ENCODE measurements at places on chromosomes 13 and 19.

GRCh38 chr19:10353793-10354391, 14.5 kb upstream of the ICAM3 start:
- no peak for DNase-seq

DNA sequence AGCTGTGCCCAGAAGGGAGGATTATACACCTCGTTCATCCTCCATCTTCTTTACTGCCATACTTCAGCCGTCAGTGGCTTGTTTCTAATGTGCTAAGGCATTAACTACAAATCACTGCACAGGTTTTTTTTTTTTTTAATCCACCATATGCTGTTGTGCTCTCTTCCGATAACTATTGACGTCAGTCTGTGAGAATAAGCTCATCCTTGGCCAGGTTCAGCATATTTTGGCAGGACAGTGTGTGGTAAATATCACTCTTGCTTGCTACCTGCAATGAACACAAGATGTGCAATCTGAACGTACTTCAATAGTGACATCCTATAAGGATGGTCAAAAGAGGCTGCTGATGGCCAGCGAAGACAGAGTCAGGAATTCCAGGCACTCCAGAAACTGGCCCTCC, 2030.7 kb upstream of the PCDH20 start:
- no peak for DNase-seq

- no peak for DNase-seq
These were observed at the start of gene PVR for GRCh38 chr19:44643605-44644401. PVR (plus strand) TSS chr19:44643910; CDS start chr19:44644097, 187 bp downstream.

DNA sequence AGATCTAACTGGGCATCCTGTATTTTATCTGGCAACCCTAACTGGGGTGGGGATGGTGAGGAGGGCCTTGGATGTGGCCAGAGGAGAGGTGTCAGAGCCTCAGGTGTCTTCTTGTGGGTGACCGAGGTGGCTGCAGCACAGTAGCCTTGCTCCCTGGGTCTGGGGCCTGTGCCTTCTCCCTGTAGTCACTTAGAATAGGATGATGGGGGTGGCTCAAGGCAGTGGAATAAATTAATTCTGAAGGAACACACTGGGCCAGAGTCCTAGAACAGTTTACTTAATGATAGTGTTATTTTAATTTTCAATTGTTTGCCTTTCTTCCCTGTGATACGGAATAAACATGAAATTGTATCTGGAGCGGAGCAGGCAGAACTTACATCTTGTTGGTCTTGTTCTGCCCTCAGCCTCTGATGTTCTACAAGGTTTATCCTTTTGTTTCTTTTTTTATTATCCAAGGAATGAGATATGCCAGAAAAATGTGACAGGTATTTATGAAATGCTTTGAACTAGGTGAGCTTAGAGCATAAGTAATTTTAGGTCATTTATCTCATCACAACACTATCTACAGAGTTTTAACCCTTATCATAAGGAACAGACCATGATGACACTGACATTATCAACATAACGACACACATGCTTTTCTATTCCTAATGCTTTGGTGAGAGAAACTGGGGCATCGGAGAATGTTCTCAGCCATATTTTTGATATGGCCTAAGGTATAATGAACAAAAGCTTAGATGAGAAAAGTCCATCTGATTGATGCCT, 51.4 kb downstream of the LRCH1 start:
- DNase-seq, result no peak

- no peak for DNase-seq
These were observed 241.4 kb downstream of the ENOX1 start for GRCh38 chr13:43545317-43545874.

GRCh38 chr19:35253316-35254286, 4.8 kb downstream of the LSR start:
- no peak for DNase-seq

DNA sequence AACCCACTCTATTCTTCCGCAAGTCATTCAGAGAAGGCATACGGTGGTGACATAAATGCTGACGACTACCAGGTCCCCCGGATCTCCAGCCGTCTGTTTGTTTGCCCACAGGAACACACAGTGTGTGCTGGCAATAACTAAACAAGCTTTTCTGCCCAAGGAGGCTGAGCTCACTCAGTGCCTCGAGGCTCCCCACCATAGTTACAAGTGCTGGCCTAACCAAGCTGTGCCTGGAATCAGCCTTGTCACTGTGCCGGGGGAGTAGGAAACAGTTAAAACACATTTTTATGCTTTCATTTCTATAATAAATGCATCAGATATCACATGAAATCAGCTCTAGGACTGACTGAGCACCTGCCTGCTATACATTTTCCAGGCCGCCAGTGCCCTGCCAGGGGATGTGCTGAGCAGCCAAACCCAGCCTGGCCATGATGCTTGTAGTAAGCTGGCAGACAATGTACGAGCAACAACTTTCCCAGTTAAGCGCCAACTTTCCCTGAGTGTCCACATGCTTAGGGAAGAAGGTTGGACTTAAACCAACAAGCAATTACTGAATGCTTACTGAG, 28.1 kb downstream of the BRD4 start:
- DNase-seq, result no peak

DNA sequence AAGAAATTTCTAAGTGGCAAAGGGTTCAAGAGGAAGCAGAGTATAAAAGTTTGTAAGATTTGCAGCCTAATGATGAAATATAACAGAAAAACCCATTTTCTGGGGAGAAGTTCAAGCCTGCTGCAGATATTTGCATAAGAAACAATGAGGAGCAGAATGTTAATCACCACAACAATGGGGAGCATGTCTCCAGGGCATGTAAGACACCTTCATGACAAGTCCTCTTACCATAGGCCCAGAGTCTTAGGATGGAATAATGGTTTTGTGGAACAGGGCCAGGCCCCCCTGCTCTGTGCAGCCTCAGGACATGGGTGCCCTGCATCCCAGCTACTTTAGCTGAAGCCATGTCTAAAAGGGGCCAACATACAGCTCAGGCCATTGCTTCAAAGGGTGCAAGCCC, 809.0 kb upstream of the SLITRK5 start:
- DNase-seq, result no peak

DNA sequence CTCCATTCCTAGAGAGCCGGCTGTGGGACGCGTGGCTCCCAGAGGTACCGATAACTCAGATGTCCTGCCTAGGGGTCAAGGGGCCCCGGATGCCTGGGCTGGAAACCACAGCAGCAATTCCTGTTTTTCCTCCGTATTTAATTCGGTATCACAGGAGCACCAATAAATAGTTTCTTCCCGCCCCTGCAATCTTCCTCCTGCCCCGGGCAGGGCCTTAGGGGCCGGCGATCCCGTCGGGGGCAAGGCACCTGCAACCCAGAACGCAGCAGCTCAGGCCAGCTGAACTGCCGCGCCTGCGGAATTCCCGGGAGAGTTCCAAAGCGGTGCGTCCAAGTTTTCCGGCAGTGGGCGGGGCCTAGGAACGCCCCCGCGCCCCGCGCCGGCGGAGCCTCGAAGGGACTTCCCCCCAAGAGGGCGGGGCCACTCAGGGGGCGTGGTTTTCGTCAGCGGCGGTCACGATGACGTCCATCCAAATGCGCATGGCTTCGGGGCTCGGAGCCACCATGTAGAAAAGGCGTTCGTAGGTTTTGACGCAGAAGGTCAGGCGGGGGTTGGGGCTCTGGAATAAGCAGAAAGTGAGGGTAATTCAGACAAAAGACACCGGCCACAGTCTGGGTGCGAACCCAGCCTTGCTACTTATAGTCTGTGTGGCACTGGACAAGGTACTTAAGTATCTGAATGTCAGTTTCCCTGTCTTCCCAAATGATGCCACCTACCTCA, 9.7 kb upstream of the LYPD3 start:
- DNase-seq, result peak; percentile 12

DNA sequence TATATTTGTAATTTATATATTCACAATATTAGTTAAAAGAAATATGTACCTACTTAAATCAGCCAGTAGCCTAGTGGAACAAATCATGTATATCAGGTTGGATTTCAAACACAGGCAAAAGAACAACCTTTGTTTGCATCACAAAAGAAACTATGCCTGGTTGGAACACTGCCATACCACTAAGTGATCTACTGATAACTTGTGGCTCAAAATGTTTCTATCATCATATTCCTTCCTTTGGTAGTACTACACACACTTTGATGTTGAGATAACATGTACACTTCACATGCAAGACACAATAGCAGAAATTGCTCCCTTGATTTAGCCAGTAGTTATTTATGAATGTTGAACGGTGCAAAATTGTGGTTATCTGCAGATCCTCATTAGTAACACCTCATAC, 146.0 kb upstream of the GPC6 start:
- no peak for DNase-seq

- no peak for DNase-seq
These were observed 1.7 kb downstream of the KLK4 start for GRCh38 chr19:50909240-50910070.

GRCh38 chr13:101412076-101412475, 4.2 kb downstream of the NALCN start:
- no peak for DNase-seq

- DNase-seq, result no peak
These were observed 22.3 kb downstream of the KCTD4 start for GRCh38 chr13:45178349-45179162.

- DNase-seq, result no peak
These were observed 2.3 kb downstream of the PPP1R15A start for GRCh38 chr19:48874303-48875135.

- no peak for DNase-seq
These were observed 913.4 kb downstream of the SLITRK6 start for GRCh38 chr13:84885868-84886267.

DNA sequence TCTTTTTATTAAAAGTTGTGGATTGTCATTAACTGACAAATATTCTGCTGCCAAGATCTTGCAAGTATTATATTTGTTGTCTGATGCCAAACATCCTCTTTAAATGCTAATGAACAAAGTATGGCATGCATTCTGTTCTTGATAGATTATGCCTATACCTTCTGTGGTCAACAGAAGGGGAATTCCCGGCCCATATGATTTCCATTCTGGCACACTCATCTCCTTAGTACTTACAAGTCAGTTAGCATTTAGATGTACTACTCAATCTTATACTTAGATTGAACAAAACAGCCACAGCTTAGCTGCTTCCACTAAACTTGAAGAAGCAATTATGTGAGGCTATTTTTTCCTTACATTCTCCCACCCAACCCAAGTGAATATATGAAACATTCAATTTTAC, 246.1 kb upstream of the DACH1 start:
- no peak for DNase-seq

DNA sequence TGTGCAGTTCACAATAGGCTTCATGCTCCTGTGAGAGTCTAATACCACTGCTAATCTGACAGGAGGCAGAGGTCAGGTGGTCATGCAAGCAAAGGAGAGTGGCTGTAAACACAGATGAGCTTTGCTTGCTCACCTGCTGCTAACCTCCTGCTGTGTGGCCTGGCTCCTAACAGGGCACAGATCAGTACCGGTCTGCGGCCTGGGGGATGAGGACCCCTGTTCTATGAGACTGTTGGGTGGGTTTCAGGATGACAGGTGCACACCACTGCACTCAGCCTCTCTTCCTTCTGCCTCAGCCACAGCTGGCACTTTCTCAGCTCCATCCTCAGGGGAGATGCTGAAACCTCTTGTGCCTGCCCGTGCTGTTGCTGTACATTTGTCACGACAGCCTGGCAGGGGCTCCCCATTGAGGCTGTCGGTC, 9.7 kb downstream of the CLEC4G start:
- no peak for DNase-seq

- DNase-seq, result no peak
These were observed 155.5 kb downstream of the TNFSF13B start for GRCh38 chr13:108425056-108425455.

GRCh38 chr13:31538067-31539042, 201.0 kb upstream of the RXFP2 start:
- no peak for DNase-seq

GRCh38 chr13:105336706-105337576, 1198.5 kb downstream of the EFNB2 start:
- DNase-seq, result no peak

- no peak for DNase-seq
These were observed 15.5 kb downstream of the ZNF610 start for GRCh38 chr19:52351512-52351911.

DNA sequence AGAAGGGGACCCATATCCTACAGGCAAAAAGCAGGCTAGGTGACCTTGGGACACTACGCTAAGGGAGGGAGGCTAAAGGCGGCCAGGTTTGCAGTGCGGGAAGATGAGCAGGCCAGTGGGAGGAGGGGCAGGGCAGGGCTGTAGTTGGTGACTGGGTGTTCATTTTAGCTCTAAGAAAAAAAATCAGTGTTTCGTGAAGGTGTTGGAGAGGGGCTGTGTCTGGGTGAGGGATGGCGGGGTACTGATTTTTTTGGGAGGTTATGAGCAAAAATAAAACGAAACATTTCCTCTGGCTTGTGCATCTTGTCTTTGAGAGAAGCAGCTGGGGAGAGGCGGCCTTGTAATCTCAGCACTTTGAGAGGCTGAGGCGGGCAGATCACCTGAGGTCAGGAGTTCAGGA, 4.3 kb upstream of the NUP62 start:
- no peak for DNase-seq

DNA sequence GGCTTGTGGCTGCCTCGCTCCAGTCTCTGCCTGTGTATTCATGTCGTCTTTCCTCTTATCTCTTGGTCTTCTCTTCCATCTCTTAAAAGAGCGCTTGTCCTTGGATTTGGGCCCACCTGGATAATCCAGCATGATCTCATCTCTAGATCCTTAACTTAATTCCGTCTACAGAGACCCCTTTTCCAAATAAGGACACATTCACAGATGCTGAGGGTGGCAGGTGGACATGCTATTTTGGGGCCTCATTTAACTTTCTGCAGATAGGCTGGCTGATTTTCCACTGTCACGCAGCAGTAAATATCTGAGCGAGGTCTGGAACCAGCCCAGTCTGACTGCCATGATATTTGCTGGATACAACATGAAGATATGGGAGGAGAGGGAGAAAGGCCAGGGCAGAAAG, 41.5 kb upstream of the TSHZ3 start:
- DNase-seq, result no peak

DNA sequence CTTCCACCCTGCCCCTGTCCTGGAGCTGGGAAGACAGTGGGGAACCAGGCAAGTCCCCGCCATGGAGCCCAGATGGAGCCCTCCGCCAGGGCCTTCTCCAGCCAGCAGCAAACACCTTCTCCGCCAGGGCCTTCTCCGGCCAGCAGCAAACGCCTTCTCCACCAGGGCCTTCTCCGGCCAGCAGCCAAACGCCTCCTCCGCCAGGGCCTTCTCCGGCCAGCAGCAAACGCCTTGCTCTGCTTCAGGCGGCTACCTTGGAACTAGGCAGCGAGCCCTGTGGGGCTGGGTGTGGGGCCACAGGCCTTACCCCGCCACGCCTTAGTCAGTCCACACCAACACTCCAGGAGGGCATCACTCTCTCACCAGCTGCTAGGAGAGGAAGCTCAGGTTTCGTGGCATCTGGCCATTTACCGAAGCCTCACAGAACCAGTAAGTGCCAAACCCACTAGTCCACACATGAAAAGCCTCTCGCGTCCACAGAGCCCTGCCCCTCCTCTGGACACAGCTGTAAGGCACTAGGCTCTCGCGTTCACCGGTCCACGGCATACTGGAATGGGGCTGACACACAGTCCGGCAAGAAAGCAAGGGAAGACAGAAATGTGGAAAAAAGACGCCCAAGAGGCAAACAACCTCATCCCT, 41.0 kb downstream of the MLLT1 start:
- no peak for DNase-seq

DNA sequence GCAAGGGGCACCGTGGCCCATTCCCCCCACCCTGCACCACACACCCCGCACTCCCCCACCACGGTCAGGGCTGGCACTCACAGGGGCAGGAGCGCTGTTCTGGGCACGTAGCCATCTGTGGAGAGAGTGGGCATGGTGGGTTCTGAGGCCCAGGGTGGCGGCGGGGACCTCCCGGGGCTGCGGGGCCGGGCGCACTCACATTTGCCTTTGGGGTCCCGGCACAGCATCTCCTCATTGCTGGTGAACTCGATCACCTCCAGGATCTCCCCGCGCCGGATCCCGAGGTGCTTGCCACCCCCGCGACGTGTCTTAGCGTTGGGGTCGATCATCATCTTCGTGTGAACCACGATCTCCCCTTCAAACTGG, 12.1 kb downstream of the PRAM1 start:
- no peak for DNase-seq
